Pulmonary artery endothelial cell (primary cell): ENCODE measurements at places on chromosomes 5 and 9. TPM values are rescaled to one million over a fixed set of nuclear protein-coding genes. Genes with fewer than 3 reads are reported as not detected.
A peak's percentile ranks its signal among the peaks of the same experiment; 100 is the strongest.

- DNase-seq = no peak
Measured at GRCh38 chr9:80359941-80360881, 788.4 kb downstream of the TLE4 start.

- DNase-seq = no peak
Measured at GRCh38 chr9:123660691-123661466, 269.0 kb downstream of the DENND1A start.

- DNase-seq = peak; percentile 73
Measured at GRCh38 chr5:672329-673160, 20.6 kb downstream of the TPPP start.

DNA sequence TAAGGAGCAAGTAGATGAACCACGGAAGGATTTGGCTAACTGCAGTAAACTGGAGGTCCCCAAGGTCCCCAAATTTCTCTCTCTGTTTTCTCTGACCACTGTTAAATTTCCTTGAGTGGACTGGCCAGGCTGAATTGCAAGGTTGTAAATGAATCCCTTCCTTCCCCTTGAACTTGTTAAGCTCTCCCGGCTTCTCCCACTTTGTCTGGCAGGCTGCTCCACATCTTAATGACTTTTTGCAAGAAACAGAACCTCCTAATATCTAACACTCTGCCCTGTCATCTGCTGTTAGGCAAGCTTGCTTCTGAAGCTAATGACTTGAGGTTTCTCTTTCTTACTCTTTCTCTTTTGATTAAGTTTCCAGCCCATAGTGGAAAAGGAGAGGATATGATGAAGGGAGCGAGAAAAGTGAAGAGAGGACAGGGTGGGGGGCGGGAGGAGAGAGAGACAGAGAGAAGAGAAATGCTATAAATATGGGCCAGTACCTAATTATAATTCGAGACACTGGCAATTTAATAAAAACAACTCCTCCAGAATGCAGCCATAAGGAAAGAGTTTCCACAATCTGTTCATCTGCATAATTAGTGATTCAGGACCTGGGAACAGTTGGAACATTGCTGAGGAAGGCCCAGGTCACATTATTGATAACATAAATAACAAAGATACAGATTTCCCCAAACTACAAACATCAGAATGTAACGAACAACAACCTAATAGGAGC lies 437.3 kb upstream of the MPDZ start:
- no peak for DNase-seq

DNA sequence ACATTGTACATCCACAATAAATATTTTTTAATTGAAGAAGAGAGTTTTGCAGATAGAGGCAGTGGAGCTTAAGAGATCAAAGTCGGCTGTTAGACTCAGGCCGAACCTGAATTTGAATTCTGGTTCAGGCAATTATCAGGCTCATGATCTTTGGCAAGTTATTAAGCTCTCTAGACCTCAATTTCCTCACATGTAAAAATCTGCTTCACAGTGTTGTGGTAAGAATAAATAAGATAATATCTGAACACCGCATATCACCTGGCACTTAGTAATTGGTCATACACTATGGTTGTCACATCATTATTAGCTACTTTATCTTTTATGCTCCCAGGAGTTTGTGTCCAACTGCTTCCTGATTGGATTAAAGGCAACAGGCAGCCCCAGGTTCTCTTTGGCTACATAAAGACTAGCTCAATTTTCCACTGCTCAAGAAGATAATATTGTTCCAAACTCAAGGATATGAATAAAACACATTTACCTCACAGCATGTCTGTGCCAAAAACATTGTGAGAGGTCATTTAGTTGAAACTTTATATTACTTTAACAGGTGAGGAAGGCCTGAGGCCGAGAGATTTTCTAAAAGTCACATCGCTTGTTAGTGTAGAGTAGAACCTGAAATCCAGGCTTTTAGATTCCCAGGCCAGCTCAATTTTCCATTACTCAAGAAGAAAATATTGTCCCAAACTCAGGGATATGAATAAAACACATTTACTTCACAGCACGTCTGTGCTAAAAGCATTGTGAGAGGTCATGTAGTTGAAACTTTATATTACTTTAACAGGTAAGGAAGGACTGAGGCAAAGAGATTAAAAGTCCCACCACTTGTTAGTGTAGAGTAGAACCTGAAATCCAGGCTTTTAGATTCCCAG lies 289.2 kb upstream of the PTGER4 start:
- DNase-seq = no peak

DNA sequence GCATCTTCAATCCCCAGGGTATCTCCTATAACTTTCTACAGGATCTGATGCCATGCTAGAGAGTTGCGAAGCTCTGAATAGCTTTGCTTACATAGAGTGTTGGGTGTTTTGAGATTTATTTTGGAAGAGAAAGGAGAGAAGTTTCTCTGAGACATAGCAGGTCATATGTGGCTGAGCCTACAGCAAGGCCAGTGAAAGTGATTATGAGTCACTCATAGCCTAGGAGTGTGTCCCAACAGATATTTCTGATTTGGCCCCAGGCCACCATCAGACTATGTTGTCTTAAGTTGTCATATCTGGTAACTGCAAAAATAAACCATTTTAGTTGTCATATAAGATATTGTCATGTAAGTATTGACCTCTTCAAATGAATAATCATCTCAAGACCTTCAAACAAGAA lies 132.0 kb upstream of the RAI14 start:
- no peak for DNase-seq

HTR1A gene
- not detected in 2 replicates for total RNA-seq

PCDHA9 gene
- total RNA-seq = 0.04 TPM in 1 of 2 replicates, not detected in the other

SLC36A2 gene
- not detected in 2 replicates for total RNA-seq
